Activated CD4-positive, alpha-beta T cell treated with anti-CD3 and anti-CD28 coated beads for 1 hour (primary cell): ENCODE measurements at places on chromosomes 2 and 18.

GRCh38 chr2:227687189-227687588 lies 20.6 kb downstream of the SCYGR5 start:
- no peak for DNase-seq

- no peak for DNase-seq
Observed at GRCh38 chr2:216113572-216113971, 4.4 kb downstream of the XRCC5 start.

DNA sequence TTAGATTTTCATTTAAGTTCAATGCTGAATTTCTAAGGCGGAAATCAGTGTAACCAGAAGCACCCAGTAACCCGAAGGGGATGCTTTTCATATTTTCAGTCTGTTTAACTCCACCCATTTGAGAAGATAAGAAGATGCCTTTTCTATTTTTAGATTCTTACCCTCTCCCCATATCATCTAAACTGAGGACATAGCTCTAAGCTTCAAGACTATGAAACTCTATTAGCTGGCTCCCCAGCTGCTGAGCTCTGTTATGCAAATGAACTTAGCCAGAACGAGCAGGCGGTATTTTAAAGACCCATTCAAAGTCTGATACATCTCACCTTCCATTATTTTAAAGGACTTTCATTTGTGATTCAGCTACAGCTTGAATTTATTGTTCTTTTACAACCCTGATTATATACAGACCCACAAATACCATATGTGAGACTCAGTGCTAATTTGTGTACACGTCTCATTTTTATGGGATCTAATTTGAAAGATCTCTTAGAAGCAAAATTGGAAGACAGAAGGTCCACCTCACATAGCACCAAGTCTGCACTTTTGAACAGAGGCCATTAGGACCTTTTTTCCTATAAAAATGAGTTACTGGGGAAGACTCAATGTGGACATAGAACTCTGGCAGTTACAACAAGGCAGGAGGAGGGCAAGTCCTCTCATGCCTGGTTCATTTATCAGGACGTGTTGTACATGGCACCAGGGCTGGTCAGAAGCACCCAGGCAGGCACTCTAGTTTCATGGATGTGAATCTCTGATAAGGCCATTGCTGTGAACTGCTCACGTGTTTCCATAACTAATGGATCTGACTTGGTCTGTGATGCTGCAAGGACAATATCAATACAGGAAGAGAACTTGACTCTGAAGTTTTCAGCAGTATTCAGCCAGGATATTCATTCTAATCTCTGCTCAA lies 16.3 kb downstream of the CDC42EP3 start:
- no peak for DNase-seq

DNA sequence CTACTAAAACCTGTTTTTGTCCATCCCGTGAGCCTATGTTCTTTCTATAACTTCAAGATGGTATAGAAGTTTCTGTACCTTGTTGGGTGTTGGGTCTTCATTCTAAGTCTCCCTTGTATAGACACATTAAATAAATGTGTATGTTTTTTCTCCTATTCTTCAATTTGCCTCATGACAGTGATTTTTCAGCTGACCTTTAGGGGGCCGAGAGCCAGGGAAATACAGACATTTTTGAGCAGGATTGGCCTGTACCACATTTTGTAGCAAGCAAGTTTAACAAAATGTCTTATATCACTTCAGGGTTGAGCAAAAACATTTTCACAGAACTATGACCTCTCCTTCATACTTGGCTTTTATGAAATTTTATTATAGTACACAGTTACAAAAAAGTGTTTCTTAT lies 495.4 kb upstream of the CDH7 start:
- DNase-seq: no peak

DNA sequence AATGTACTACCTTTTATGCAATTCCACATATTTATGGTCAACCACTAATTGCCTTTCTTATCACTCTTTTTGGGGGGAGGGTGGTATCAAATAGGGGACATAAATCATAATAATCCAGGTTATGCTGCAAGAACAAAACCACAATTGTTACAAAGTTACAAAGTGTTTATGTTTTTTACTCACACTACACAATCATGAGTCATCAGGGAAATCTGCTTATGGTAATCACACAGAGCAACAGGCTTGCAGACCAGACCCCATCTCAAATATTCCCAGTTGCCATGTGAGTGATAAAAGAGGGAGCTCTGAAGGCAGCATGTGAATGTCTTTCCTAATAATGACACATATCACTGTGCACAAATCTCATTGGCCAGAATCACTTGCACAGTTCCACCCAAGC lies 304.7 kb upstream of the TMEFF2 start:
- DNase-seq: no peak

DNA sequence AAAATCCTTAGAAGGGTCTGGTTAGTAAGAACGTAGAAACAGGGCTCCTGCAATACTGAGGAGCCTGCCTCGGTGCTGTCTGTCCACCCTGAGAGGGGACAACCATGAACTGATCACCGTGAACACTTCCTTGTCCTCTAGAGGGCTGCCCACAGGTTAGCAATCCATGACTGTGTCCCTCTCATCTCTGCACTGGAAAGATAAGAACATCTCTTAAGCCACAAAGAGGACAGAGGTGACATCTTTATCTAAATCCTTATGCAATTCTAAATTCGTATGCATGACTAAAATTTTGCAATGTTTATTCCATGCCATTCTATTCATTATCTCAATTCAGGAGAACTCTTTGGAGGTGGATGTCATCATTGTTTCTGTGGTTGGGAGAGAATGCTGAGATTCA lies 12.8 kb downstream of the EFR3B start:
- no peak for DNase-seq

GRCh38 chr2:99238599-99238998 lies 16.9 kb downstream of the LYG2 start:
- DNase-seq: no peak

GRCh38 chr2:206764673-206765241 lies 371 bp downstream of the MDH1B start:
- no peak for DNase-seq
